ENCODE measurements at places on chromosomes 2 and 18. TPM values are rescaled to one million over a fixed set of nuclear protein-coding genes. Genes with fewer than 3 reads are reported as not detected.

DNA sequence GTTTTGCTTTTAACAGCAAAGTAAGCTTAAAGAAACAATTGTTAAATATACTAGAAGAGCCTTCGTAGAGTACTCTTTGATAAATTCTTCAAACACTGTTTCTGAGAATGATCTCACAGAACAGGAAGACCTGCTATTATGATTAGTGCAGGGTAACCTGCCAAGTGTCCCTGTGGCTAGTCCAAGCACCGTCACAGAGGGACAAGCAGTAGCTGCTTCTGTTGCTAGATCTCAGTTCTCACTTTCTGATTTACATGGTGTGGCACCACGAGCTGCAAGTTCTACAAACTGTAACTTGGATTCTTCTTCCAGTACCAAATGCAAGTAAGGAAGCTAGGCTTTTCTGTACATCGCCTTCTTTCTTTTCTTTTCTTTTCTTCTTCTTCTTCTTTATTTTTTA is 121.5 kb downstream of the PIEZO2 start:
- DNase-seq = no peak

- no peak for DNase-seq
Measured at GRCh38 chr18:35470435-35470834, 27.3 kb downstream of the INO80C start.

DNA sequence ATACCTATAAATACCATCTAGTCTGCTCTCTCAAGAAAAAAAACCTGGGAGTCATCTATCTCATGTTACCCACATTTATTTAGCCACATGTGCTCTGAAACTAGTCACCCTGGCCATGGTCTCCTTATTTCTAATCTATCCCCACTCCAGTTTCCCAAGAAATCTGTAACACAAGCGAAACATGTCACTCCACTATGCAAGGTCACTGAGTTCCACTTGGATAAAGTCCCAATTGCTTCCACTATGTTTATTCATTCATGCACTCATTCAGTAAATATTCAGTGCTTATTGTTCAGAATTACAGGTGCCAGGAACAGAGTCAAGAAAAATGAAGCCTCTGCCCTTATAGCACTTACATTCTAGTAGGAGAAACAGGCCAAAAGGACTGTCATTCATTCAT is 369.4 kb upstream of the CYRIA start:
- DNase-seq = no peak

- no peak for DNase-seq
Measured at GRCh38 chr2:63477686-63478085, 110.6 kb downstream of the WDPCP start.

DNA sequence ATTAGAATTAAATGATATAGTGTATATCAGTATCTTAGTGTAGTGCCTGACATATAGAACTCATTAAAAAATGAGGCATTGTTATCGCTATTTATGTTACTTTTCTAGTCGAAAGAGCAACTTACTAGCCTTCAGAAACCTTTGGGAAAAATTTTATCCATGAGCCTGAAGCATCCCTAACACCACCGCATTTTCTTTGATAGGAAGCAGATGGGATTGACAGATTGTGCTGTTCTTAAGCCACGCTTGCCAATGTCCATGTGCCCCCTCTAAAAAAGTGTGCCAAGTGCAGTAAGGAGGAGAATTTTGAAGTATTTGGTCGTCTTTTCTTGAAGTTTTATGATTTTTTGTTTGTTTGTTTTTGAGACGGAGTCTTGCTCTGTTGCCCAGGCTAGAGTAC is 29.1 kb downstream of the PPM1B start:
- no peak for DNase-seq

- peak; percentile 87 for DNase-seq
Measured at GRCh38 chr2:174024524-174025270, 59.5 kb upstream of the SP3 start.

GRCh38 chr18:21117409-21118131 is 6.0 kb upstream of the ROCK1 start:
- DNase-seq = no peak

DNA sequence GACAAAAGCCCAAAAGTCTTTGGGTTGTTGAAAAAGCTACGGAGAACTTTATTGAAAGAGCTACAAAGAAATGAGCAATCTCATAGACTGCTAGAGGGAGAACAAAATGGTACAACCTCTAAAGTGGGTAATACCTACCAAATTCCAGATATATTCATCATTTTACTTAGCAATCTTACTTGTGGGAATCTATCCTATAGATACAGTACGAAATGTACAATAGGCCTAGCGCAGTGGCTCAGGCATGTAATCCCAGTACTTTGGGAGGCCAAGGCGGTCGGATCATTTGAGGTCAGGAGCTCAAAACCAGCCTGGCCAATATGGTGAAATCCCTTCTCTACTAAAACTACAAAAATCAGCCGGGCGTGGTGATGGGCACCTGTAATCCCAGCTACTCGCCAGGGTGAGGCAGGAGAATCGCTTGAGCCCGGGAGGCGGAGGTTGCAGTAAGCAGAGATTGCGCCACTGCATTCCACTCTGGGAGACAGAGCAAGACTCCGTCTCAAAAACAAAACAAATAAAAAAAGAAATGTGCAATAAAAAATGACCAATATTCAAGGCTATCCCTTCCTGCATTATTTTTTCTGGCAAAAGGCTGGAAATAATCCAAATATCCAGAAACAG is 10.1 kb downstream of the EXOC6B start:
- DNase-seq = no peak

GRCh38 chr2:169362894-169363559 is 693 bp upstream of the LRP2 start:
- no peak for DNase-seq

DNA sequence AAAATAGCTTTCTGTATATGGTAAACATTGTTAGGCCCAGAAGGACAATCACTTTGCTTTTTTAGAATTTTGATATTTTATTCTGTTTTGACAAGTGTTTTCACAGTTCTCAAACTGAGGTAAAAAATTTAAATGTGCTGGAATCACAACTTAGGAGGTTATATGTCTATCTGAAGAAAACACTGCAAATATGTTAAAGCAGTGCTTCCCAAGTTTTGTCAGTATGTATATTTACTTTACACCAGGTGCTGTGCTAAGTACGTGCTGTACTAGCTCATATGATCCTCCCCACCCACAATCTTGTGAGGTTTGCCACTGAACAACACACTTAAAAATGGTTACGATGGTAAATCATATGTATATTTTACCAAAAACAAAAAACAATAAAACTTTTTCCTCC is 124.2 kb downstream of the CABYR start:
- no peak for DNase-seq

- DNase-seq = no peak
Measured at GRCh38 chr2:191889931-191890330, 43.0 kb upstream of the CAVIN2 start.

DNA sequence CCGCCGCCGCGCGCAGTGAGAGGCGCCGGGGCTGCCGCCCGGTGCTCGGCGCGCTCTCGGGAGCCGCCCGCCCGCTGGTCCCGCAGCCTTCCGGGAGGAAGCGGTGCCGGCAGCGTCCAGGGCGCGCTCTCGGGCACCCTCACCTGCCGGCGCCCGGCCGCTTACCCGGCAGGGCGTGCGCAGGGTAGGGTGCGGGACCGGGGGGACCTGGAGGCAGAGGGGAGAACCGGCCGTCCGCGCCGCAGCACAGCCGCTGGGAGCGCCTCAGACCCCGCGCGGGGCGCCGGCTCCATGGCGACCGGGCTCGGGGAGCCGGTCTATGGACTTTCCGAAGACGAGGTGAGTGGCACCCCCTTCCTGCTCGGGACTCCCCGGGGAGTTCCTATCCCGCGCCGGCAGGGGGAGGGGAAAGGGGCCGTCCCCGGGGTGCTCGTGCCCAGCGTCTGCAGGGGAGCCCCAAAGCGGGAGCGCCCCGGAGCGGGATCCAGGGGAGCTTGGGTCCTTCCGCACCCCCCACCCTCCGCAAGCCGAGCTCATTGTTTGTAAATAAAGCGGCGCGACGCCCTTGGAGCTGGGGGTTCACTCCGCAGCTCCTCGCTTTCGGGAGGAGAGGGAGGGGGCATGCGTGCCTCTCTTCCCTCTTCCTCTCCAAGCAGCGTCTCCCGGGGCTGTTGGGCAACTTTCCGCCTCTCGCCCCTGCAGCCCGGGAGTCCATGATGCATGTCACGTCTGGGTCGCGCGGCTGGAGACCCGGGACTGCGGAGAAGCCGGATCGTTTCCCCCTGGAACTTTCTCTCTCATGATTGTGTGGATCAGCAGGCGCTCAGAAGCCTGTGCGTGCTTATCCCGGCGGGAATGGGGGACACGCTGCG is 580 bp downstream of the NEDD4L start:
- peak; percentile 19 for DNase-seq

DNA sequence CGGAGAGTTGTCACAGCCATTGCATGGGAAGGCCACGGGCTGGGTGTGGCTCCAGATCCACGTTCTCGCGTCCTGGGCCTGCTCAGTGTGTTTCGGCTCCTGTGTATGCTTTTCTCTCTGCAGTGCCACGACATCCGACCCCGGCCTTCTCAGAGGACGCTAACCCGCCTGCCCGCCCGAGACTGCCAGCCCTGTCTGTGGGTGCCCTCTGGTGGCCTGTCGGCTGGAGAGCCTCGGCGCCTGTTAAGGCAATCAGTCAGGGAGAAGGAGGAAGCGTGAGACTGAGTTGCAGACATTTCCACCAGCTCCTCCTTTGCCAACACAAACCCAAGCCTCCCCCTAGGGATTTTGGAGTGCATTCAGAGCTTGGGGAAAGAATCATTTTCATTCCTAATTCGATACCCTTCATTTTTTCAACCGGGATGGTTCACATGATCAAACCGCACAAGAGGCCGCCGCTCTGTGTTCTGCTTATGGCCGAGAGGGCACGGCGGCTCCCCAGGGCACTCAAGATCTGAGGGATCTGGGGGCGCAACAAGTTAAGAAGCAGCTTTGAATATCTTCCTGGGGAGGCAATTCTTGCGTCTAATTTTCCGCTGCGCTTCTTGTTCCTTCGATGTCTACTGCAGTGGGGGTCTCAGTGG is 37.5 kb upstream of the ZBTB7C start:
- peak; percentile 90 for DNase-seq

DNA sequence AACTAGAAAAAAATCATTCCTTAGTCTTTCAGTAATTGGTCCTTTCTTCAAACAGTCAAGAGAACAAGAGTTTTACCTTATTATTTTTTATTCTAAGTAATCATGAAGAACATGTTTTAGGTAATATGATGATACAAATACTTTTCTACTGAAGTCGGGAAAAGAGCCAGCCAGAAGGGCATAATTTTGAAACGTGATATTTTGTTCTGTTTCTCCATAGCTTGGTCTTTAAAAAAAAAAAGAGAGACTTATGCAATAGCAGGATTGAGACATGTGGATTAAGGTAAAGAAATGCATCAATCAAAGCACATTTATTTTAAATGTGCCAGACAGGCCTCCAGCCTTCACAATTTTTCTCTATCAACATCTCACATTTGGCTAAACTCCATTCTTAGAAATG is 1016.8 kb downstream of the CNTNAP5 start:
- DNase-seq = no peak

DNA sequence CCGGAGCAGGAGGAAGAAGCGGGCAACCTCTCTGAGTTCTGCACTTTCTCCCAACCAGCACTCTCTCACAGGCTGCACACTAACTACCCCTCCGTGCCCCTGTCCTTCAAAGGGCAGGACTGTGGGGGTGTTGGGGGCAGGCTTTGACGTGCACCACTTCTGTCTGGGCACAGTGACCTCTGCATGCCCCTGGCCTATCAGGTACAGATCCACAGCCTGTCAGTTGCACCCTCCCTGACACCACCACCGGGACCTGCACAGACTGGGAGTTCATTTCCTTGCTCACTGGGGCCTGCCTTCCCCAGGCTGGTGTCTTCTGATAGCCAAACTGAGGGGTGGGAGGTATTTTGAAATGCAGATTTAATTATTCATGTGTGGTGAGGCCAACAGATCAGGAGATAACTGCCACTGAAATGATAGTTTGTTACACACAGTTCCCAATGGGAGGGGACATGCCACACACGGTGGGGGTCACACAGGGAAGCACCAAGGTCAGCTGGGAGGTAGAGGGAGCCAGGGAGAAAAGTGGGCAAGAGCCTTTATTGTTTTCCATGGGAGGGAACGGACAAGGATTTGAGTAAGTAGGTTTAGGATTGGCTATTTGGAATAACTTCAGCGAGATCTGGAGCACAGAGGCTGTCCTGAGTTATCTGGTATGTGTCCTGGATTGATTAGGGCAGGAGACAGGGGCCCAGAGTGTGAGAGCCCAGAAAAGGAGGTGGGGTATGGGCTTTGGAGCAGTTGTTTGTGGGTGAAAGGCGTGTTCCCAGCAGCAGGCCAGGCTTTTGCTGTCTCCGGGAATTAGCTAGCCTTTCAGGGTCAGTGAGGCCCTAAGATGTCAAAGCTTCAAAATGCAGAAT is 251.6 kb downstream of the AFF3 start:
- no peak for DNase-seq

GRCh38 chr18:76679945-76680344 is 142.4 kb upstream of the ZNF236 start:
- DNase-seq = no peak

DNA sequence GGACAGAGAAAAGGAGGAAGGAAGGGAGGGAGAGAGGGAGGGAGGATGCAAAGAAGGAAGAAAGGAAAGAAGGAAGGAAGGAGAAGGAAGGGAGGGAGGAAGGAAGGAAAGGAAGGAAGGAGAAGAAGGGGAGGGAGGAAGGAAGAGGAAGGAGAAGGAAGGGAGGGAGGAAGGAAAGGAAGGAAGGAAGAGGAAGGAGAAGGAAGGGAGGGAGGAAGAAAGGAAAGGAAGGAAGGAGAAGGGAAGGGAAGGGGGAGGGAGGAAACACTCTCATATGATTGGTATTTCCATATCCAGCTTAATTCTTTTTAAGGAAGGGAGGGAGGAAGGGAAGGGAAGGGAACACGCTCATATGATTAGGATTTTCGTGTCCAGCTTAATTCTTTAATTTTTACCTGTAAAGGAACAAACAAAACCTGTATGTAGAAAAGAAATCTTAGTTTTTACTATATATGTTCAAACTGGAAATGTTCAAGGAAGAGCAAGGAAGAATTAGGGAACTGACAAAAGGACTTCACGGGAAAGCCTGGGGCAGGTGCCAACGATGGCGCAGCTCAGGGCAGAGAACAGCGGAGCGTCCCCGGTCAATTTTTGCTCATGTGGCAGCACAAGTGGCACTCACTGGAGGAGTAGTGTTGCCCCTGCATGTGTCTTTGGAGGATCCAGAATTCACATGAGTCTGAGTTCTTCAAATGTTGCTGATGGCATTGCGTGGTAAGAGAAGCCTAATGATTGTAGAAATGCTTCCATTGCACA is 228.6 kb downstream of the ZNF516 start:
- no peak for DNase-seq

DNA sequence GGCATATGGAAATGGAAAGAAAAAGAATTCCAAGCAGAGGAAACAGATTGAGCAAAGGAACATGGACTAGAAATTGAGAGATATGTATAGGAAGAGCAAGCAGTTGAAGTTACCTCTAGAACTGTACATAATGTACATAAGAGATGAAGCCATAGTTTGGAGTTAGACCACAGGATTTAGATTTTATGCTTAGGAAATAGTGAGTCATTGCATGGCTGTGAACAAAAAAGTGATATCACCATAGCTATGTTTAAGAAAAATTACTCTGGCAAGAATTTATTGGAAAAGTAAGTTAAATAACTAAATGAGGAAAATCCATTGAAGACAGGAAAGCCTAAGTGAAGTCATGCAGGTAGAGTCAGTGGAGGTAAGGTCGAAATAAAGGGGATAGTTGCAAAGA is 99.4 kb upstream of the GALNT5 start:
- no peak for DNase-seq

FHL2 gene
- total RNA-seq = 99.2 TPM

PLCD4 gene
- 9.2 TPM for total RNA-seq

NEUROD1 gene
- not detected for total RNA-seq

GALNT3 gene
- total RNA-seq = 7.9 TPM

AQP12A gene
- total RNA-seq = not detected

VIT gene
- total RNA-seq = 126 TPM

KIF5C gene
- total RNA-seq = 22.1 TPM

ARHGAP28 gene
- total RNA-seq = 7.8 TPM

FSHR gene
- not detected for total RNA-seq

SH3BP4 gene
- 19.2 TPM for total RNA-seq

Data from tibial nerve (tissue), 4 donors.